ENCODE measurements at places on chromosomes 2 and 18.

- DNase-seq = peak; percentile 19
Observed at GRCh38 chr2:111209045-111209514, 88.4 kb downstream of the BCL2L11 start.

- DNase-seq = no peak
Observed at GRCh38 chr2:45932278-45932975, 281.0 kb downstream of the PRKCE start.

DNA sequence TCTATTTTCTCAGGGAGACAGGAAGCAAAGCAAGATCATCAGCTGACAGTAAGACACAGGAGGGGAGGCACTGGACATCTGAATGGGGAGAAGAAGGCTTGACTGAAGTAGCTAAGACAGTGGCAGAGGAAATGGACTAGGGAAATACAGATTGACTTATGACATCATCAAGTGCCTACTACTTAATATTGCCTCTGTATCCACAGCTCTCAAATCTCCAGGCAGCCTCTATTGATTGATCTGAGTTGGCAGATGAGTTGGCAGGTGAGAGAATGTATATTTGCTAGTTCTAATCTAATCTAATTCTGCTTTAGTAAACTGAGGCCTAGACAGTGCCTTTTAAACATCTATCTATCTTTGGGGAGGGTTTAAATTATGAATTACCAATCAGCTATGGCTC lies 242.1 kb downstream of the SLC8A1 start:
- DNase-seq = no peak

DNA sequence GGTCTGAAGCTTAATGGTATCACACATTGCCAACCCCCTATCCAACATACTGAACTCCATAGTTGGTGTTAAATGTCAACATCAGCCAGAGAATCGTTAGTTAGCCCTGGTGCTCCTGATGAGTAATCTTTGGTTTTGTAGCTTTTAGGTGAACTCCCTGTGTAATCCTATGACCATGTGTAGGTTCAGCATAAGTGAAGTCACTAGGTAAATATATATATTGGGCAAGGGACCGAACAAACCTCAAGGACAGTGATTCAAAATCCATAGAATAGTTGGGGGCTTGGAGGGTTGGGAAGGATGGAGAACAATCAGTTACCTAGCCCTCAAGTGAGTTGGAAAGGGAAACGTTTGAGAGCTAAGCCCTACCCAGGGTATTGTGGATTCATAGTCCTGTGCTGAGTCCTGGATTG lies 16.0 kb upstream of the AP1S3 start:
- DNase-seq = no peak

- no peak for DNase-seq
Observed at GRCh38 chr2:87996570-87996969, 19.8 kb downstream of the RNU2-63P start.

GRCh38 chr18:55912071-55912470 lies 324.1 kb upstream of the TCF4 start:
- DNase-seq = no peak

- DNase-seq = no peak
Observed at GRCh38 chr18:35770376-35771014, 189.0 kb downstream of the GALNT1 start.

DNA sequence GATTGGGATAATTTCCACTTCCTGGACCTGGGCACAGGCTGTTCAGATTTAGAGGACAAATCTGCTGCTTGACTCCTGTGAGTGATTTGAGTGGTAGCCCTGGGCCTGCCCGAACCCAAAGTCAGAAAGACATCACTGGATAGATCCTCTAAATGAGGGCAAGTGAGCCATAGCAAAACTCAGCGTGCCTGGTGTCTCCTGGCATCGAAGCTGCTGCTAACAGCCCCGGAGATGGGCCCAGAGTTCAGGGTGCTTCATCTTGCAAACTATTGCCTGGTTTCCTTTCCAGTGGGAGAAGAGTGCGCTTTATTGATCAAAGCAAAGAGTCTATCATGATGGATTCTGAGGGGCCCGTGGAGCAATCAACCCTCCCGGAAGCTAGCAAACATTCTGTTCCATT lies 153.1 kb upstream of the KLHL29 start:
- no peak for DNase-seq

- no peak for DNase-seq
Observed at GRCh38 chr2:9010866-9011265, 7.4 kb upstream of the MBOAT2 start.

- no peak for DNase-seq
Observed at GRCh38 chr2:69509011-69509749, 71.9 kb upstream of the NFU1 start.
